ENCODE measurements at places on chromosomes 11 and 22. TPM values are rescaled to one million over a fixed set of nuclear protein-coding genes. Genes with fewer than 3 reads are reported as not detected.
A peak's percentile ranks its signal among the peaks of the same experiment; 100 is the strongest.

DNA sequence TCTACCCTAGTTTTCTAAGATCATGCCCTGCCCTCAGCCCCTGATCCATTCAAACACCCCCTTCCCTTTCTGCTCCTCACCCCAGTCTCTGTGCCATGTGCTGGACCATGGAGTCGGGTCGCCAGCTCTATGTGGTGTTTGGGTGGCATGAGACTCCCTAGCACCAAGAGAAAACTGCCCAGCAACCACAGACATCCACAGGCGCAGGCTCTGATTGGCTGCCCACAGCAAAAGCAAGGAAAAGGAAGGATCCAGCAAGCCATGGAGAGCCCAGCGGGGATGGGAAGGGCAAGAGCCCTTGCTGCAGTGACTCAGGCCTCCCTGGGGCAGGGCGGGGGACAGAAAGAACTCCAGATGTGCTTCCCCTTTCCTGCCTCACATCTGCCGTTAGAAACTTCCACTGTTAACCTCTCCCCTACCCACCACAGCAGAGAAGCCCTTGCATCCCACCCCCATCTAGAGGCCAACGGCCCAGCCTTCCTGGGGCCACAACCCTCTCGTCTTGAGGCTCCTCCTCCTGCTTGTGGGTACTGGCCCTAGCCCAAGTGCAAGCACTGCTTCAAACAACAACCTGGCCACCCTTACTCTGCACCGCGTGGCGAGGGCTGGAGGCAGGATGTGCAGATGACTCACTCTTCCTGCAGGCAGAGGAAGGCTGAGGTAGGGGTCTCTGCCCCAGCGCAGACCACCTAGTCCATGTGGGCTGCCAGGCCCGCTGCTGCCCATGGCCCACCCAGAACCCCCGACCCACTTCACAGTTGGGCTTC, 9.7 kb upstream of the AHNAK start:
- peak overlapping the region; percentile 8 for H3K4me3 ChIP-seq
- no peaks in the 10 kb centered on the region for H3K27me3 ChIP-seq
- peaks cover 79% of the 10 kb centered on the region for H3K4me1 ChIP-seq
- peaks cover 26% of the 10 kb centered on the region for H3K36me3 ChIP-seq
- H3K27ac ChIP-seq = peak overlapping the region; percentile 72
- peak; percentile 94 for DNase-seq

DNA sequence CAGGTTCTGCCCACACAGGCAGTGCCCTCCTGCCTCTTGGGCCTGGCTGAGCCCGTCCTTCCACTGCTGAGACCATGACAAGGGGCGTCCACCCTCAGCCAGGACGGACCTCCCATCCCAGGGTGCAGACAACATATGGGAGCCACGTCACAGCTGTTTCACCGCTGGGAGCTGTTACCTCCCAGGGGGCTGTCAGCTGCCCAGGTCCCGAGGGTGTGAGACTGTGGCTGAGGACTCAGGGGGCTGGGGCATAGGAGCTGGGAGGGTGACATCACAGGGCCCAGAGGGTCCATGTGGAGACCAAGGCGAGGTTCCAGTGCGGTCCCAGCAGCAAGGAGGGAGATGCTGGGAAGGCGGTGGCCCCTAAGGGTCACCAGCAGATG, 17.9 kb upstream of the CTSD start:
- H3K4me1 ChIP-seq = no peaks in the 10 kb centered on the region
- H3K27ac ChIP-seq = no peak overlapping the region
- no peaks in the 10 kb centered on the region for H3K36me3 ChIP-seq
- H3K27me3 ChIP-seq = peaks cover 9% of the 10 kb centered on the region

DNA sequence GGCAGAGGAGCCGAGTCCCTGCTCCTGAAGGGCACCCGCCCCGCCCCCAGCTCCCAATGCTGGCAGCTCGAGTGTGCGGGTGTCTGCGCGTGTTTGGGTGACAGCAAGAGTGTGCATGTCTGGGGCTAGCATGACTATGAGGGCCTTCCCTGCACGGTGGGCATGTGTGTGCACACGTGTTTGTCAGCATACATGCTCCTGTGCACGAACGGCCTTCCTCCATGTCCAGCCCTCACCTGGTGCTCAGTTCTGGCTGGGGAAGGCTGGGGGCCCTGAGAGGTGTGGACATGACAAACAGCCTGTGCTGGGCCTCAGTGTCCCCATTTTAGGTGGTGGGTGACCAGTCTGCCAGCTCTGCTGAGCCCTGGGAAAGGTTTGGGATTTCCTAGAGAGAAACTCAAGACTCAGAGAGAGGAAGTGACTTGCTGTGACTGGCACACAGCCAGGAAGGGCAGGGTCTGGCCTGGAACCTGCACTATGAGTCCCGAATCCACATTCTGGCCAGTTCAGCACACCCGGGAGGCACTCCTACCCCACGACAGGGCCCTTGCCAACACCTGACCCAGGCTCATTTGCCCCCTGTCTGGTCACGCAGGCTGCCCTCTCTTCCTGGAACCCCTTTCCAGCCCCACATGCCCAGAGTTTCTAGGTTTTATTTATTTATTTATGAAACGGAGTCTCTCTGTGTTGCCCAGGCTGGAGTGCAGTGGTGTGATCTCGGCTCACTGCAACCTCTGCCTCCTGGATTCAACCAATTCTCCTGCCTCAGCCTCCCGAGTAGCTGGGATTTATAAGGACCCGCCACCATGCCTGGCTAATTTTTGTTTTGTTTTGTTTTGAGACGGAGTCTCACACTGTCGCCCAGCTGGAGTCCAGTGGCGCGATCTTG, 3.3 kb upstream of the SHISA8 start:
- H3K36me3 ChIP-seq = no peaks in the 10 kb centered on the region
- H3K27me3 ChIP-seq = peaks cover 61% of the 10 kb centered on the region
- H3K4me1 ChIP-seq = peaks cover 25% of the 10 kb centered on the region
- H3K27ac ChIP-seq = no peak overlapping the region
- no peak overlapping the region for H3K4me3 ChIP-seq

The RNF215 gene
- 29.4 TPM for total RNA-seq

The SLN gene
- not detected for total RNA-seq

The ELMOD1 gene
- total RNA-seq = not detected

The DUSP8 gene
- total RNA-seq = 7.5 TPM

The MFRP gene
- total RNA-seq = not detected

The NPAS4 gene
- 1.7 TPM for total RNA-seq

Measured in stomach (tissue), 19 donors.